SK-N-SH (cell line): ENCODE measurements at places on chromosomes 7 and 10.

DNA sequence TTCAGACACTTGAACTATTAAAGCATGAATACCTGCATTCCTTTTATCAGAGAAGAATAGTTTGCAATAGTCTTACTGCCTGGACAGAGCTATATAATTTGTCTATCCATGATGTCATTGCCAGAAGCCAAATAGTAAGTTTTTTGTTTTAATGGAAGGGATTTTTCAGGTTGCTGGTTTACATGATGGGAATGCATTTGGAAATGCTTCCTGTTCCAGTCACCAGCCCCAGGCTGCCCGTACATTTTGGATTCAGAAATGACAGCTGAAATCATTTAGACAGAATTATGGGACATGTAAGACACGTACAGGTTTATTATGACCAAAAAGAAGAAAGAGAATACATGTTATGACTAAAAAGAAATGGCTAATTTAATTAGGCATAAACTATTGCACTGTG, 293.1 kb downstream of the CDK14 start:
- DNase-seq: no peak

DNA sequence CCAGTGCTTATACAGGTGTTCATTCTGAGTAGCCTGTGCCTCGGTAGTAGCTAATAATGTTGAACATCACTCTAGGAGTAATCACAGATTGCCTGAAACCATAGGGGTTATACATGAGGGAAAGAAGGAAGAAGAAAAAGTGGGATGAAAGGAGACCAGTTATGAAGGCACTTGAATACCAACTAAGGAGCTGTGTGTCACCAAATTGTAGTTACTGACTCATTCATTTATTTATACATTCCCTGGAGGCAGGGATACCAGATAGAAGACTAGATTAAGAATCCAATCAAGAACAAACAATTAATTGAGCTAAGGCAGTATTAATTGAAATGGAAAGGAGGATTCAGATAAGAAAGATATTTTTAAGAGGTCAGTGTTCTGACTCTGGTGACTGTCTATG, 129.6 kb upstream of the PRPS1L1 start:
- DNase-seq: no peak

DNA sequence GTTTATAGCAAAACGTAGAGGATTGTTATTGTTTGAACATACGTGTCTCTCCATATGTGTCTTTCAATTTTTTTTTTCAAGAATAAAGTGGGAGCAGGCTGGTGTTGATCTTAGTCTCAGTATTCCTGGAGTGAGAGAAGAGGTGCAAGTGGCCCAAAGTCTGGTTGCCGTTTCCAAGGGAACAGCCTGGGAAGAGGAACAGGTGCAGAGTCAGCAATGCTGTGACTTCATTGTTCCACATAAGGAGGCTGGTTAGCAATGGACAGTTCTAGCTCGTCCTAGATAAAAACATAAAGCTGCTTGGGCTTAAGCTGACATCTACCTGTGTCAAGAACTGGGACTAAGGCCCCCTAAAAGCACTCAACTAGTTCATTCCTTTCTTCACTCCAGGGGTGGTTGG, 626.6 kb upstream of the TPK1 start:
- DNase-seq: no peak

DNA sequence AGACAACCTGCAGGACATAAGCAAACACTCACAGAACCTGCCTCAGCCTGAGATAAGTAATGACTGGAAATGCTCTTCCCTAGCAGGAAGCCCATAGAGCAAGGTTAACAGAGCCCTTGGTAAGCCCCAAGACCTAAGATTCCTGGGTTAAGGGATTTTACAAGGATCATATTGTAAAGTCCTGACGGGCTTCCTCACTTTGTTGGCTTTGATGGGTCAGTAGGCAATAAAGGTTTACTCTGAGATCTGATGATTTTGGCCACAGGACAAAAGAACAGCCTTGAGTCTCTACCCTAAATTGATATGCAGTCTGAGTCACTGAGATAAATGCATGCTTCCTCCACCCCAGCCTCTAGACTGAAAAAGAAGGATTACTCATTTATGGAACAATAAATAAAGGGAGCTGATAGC, 270.8 kb downstream of the HTR7 start:
- no peak for DNase-seq

- no peak for DNase-seq
These were observed 40.3 kb downstream of the RGS10 start for GRCh38 chr10:119502209-119502608.

DNA sequence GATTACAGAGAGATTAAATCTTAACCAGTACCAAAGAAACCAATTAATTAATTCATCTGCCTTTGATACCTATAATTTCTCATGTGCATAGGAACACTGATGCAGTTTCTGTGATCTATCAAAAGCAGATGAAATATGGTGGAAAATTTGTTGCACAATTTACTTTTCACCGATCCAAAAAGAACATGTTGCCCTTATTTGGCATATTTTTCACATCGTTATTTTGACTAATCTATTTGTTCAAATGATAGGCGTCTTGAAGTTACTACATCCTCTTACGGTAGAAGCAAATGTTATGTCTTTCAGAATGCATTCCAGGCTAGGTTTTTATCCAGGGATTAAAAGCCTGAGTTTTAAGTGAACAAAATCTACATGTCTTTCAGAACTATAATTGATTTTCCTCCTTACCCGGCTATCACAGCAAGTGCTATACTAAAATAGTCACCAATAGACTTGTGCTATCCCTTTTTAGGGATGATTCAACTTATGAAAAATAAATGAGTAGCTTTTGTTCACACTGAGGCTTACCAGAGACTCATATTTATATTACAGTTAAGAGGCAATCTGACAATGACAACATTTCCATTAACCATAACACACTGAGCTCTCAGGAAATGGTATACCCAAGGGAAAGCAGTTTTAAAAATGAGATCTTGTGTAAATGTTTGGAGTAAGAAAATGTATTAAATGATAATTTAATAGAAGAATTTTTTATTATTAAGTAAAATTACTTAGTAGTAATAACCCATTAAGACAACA, 16.8 kb upstream of the TES start:
- DNase-seq: no peak

DNA sequence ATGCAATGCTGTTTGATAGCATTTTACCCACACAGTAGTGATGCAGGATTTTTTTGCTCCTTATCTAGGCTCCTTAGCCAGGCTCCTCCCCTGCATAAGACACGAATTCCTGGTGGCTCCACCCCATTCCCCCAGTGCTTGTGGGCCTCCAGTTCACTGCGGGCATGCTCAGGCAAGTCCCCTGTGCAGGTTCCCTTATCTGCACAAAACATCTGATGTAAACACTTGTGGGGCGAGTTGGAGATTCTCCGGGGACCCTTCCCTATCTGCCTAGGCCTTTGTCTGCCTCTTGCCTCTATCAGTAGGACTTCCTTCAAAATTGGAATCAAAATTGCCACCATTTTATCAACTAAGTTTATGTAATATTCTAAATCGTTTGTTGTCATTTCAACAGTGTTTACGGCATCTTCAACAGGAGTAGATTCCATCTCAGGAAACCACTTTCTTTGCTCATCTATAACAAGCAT, 5.4 kb upstream of the STK17A start:
- DNase-seq: no peak

DNA sequence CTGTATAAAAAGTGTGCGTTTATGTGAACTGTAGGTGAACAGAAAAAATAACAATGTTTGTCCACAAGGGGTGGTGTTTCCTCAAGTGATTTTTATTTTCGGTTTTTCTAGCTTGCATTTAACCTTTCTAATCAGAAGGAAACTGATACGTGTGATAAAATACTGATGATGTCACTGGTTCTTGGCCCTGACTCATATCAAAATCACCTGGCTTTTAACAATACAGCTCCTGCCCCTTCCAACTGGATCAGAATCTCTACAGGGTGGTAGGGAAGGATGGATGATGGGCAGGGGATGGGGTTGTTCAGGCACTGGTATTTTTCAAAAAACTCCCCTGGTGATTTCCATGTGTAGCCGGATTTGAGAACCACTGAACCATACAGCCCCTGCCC, 10.9 kb downstream of the NPFFR1 start:
- peak; percentile 49 for DNase-seq

DNA sequence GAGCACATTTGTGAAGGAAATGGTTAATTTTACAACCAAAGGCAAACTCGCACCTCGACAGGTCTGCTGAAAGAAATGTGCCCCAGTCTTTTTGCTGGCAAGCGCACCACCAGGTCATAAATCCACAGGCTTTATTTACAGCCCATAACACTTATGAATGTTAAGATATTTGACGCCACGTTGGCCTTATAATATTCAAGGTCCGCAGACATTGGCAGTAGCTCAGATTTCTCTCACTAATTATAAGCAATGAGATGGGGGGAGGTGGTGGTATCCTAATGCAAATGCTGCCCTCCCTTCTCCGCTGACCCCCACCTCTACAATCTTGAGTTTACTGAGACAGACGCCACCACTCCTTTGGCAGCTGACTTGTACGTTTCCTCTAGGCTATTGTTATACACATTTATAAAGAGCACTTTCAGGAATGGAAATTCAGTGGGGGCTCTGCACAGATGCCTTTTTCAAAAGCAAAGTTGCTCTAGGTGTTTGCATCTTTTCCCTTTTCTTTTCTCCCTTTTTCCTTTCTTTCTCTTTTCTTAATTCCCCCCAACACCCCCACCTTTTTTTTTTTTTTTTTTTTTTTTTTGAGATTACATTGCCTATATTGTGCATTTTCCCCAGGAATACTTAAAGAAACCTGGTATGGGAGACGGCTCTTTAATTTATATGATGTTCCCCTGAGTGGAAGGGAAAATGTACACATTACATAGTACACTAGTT, 6.7 kb downstream of the TCF7L2 start:
- DNase-seq: no peak

GRCh38 chr10:131872827-131873375, 27.9 kb upstream of the PPP2R2D start:
- no peak for DNase-seq

GRCh38 chr7:115678086-115678982, 352.2 kb downstream of the TFEC start:
- no peak for DNase-seq

GRCh38 chr10:127343821-127344220, 147.4 kb upstream of the INSYN2A start:
- DNase-seq: no peak

GRCh38 chr7:45111298-45112223, at the start of gene TBRG4:
Gene TBRG4 (minus strand): TSS chr7:45111697. CDS start chr7:45109237, 2,460 bp downstream.
- DNase-seq: peak; percentile 96

DNA sequence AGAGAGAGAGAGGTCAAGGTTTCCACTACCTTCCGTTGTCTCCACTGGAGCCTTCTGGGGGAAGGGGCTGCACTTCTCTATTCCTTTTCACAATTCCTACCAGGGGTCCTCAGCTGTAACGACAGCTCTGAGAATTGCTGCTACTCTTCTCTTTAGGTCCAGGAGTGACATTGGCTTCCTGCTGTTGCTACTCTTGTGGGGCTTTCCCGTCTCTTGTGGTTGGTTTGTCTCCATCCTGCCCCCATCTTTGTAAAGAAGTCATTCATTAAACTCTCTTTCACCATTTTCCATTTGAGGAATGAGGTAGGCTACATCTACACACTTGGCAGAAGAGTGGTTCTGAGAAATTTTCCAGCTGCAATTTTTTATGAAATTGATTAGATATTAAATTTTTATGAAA, 238.8 kb upstream of the LYZL1 start:
- DNase-seq: no peak

- DNase-seq: no peak
These were observed 154.4 kb downstream of the CCDC7 start for GRCh38 chr10:32600317-32600716.

DNA sequence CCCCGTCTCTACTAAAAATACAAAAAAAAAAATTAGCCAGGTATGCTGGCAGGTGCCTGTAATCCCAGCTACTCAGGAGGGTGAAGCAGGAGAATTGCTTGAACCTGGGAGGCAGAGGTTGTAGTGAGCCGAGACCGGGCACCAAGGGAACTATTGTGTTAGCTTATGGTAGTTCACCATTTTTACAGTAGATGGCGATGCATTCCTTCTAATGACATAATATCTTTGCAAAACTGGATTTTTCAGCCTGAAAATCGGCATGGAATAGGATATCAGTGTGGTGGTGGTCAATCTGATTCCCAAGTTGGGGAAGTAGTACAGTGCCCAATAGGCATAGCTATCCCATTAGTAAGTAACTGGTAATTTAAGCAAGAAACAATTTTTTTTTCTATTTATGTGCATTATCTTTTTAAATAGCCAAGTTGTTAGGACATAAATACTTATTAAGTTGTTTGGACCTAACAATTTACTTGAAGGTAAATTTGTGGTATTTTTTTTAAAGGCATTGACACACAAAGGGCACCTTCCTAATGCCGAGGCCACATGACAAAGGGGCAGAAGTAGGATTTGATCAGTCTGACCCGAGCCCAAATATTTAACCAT, 17.6 kb upstream of the IMPDH1 start:
- peak; percentile 65 for DNase-seq

- no peak for DNase-seq
These were observed 47.6 kb downstream of the UNC5B start for GRCh38 chr10:71259815-71260501.

GRCh38 chr7:133197972-133198544, 54.8 kb upstream of the EXOC4 start:
- no peak for DNase-seq

DNA sequence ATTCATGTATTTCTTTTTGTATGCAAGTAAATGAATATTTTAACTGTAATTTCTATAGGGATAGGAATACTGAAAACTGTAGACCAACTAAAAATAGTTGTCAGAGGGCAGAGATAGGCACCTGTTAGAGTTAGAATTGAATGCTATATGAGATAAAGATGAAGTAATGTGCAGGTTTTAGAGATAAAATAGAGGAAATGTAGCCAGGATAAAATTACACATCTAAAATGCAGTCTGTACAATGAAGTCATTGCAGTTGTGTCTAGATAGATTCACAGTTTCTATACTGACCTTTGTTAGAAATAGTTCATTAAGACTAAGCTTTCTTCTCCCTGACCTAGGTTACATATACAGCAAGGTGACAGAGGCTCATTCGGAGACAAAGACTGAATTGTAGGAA, 46.2 kb downstream of the SMNDC1 start:
- DNase-seq: no peak

DNA sequence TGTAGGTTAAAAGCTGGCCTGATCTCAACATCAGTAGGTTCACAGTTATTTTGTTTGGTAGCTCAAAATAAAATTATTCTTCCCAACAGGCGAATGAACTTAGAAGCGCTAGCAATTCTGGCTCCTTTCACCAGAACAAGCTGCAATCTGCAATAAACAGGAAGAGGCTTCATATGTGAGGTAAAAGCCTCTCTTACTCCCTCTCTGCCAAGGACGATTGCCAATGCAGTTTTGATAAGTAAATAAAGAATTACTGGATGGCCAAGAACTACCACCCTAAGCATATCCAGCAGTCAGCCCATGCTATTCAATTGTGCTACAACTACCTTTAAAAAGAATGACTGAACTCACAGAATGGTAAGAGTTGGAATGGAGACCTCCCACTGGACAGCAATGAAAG, 150.0 kb upstream of the LAMB4 start:
- DNase-seq: no peak
